ENCODE measurements at places on chromosomes 11 and 22. TPM values are rescaled to one million over a fixed set of nuclear protein-coding genes. Genes with fewer than 3 reads are reported as not detected.

The OR10S1 gene
- total RNA-seq = not detected

The PGA4 gene
- 1.3 TPM for total RNA-seq

The MYRF gene
- 0.14 TPM for total RNA-seq

The SPTBN2 gene
- total RNA-seq = 0.77 TPM

The ACTN3 gene
- not detected for total RNA-seq

The USH1C gene
- total RNA-seq = not detected

The MN1 gene
- 7.7 TPM for total RNA-seq

The LDHAL6A gene
- total RNA-seq = not detected

The COMMD9 gene
- 58.0 TPM for total RNA-seq

The TP53I11 gene
- 39.4 TPM for total RNA-seq
